Activated naive CD4-positive, alpha-beta T cell treated with anti-CD3 and anti-CD28 coated beads, Interleukin-2, amount 50 U/mL, for 16 hours (primary cell): ENCODE measurements at places on chromosomes 12 and 14.

- no peak for DNase-seq
Measured at GRCh38 chr14:68389943-68390342, 402.9 kb downstream of the ZFP36L1 start.

GRCh38 chr12:19181666-19182426 is 52.3 kb downstream of the PLEKHA5 start:
- DNase-seq, result no peak

DNA sequence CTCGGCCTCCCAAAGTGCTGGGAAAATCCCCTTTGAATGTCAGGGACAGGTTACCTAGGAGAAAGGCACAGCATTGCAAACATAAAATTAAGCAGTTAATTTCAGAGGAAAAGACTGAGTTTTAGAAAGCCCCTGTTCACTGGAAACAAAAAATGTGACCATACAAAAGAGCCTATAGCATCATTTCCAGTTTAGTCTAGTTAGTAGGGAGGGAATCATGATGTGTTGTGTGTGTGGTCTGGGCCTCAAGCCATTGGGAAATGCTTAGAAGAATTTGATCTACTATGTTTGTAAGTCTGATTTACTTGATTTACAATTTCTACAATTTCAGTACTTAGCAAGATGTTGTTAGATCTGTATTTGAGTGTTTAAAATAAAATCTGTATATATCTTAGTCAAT is 47.1 kb upstream of the RERG start:
- DNase-seq, result no peak

DNA sequence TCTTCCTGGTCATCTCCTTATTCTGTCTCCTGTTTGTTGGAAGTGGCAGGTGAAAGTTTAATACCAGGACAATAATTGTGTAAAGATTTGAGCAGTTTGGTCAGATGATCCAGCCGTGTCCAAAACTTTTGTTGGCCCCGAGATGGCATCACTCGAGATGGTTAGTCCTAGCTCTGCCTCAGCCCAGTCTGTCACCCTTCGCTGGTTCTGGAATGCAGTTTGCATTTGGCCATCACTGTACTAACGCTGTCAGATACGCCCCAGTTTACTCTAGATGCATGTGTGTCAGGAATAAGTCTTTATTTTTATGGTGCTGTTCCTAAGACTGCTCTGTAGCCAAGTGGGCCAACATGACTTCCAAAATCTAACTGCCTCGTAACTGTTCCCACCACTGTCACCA is 79.6 kb downstream of the MOK start:
- no peak for DNase-seq

DNA sequence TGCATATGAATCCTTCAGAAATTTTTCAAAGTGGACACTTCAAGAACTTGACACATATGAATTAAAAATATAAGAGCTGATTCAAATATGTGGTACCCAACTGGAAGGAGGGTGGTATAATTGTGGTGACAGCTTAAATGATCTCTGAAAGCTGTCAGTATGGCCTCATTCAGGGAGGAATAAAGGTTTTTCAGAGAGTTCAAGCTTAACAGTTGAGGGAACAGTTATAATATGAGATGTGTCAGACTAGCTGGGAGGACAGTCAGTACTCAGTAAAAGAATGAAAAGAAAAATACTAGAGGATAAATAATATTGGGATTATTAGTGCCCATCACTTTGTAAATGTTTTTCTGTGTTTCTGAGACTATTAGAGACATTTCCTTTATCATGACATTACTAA is 277.5 kb downstream of the RASSF9 start:
- no peak for DNase-seq

DNA sequence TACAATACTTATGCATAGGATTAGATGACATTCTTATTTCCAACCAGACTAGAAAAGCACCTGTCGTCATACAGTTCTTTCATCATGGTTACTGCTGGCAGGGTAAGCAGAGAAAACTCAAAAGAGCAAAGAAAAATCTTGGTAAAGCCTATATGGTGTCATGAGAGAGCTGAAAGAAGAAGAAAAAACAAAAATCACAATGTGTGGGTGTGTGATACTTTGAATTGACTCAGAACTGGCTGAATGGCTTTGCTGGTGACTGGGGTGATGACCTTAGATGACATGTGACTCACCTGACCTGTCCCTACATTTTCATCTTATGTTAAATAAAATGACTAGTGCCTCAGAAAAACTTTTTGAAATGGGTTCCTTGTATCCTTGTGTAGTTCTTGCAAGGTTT is 278.1 kb upstream of the LMO3 start:
- DNase-seq, result no peak

GRCh38 chr12:75944905-75945432 is 86.6 kb downstream of the PHLDA1 start:
- no peak for DNase-seq

GRCh38 chr14:27056586-27056985 is 458.8 kb upstream of the NOVA1 start:
- no peak for DNase-seq

- DNase-seq, result no peak
Measured at GRCh38 chr12:125889742-125890141, 824.5 kb downstream of the AACS start.

- DNase-seq, result no peak
Measured at GRCh38 chr12:16174282-16174681, 103.2 kb downstream of the SLC15A5 start.

DNA sequence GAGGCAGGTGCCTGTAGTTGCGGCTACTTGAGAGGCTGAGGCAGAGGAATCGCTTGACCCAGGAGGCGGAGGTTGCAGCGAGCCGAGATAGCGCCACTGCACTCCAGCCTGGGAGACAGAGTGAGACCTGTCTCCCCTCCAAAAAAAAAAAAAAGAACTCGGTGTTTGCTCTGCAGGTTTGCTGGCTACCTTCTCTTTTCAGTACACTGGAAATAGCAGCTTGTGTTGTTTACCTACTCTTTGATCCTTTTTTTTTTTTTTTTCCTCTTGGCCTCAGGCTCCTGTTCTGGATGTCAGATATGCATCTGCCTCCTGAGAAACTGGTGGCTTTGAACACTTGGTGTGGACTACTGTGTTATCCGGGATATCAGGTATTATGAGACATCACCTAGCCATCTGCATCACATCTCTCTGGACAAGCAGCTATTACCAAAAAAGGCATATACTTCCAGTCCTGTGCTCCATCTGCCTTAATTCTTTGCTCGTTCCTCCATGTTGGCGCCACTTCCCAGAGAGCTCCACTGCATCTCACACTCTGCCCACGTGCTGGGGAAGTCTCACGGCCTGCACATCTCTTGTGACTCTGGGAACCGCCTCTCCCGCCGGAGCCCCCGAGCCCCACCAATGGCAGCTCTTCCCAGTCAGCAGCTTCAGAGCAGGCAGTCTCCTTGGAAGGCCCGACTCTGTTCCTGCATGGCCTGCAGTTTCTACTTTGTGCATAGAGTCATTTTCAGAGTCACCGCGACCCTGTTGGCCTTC is 50.9 kb upstream of the TRAF3 start:
- no peak for DNase-seq

- DNase-seq, result no peak
Measured at GRCh38 chr14:98926801-98927200, 345.2 kb downstream of the BCL11B start.

DNA sequence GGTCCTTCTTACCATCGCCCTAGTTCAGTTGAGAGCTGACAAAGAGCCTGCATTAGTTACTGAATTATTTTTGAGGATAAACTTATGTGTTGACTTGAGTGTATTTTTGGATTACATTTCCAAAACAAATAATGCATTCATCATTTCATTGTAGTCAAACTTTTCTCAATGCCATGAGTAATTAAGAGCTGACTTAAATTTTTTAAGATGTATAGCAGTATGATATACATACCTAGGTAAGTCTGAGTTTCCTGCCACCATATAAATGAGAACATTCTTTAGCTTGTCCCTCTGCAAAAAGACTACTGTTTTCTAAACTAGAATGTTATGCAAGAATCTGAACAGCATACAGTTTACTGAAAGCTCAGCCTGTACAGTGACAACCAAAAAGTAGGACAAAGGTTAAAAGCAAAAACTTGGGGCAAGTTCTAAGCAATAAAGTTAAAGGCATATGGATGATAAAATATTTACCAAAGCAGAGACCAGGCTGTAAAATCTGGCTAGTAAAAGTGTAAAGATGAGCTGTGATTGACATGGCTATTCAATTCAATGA is 82.1 kb upstream of the FERMT2 start:
- no peak for DNase-seq

DNA sequence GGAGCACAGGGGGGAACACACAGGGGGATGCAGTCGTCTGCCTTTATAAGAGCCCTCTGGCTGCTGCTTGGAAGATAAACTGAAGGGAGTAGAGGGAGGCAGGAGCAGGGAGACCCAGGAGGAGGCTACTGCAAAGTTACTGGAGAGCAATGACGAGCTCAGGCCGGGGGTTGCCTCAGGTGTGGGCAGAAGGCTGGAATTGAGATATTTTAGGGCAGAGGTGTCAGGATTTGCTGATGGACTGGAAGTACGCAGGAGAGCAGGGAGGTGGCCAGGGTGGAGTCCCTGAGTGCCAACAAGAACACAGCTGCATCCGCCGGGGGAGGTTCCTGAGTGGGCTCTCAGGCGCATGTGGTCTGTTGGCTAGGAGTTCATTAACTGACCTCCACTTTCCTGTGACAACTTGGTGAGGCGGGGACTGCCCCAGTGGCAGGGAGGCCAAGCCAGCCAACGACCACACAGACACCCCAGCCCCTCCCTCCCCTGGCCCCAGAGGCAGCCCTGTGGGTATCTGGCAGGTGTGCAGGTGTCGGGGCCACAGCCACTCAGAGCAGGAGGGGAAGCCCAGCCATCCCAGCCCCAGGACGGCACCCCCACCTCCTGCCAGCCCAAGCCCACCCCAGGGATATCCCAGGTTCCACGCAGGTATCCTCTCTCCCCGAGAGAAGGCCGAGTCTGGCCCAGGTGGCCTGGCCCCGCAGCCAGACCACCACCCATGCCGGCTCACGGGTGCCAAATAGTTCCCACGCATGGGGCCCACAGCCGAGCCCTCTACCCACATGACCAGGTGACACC is 85.4 kb downstream of the NCOR2 start:
- DNase-seq, result no peak

DNA sequence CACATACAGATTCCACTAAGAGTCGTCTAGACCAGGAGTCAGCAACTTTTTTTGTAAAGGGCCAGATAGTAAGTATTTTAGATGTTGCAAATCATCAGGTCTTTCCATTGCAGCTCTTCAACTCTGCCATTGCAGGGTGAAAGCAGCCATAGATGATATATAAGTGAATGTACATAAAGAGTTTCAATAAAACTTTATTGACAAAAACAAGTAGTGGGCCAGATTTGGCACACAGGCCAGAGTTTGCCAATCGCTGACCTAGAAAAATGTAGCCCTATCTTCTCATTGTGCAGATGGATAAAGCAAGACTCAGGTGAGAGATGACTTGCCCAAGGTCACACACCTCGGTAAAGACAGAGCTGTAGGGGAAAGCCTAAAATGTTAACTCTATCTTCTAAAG is 474.7 kb downstream of the MED13L start:
- DNase-seq, result no peak

- DNase-seq, result no peak
Measured at GRCh38 chr12:85016413-85016812, 19.7 kb downstream of the TSPAN19 start.

DNA sequence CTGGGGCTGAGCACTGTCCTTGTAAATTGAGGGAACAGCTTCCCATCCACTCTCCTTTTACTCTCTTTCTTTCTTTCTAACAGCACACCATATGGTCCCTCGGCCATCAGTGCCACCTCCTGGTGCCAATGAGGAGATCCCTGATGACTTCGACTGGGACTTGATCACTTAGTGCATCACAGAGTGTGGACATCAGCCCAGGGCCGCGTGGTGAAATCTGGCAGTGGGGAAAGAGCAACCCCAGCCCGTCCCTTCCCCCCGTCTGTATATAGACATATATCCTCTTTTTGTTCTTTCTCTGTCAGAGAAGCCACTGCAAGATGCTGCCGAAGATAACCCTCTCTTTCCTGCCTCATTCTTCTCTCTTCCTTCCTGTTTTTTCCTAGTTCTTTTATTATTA is 13.5 kb downstream of the C3AR1 start:
- no peak for DNase-seq

GRCh38 chr12:99110868-99111267 is 465.8 kb downstream of the APAF1 start:
- no peak for DNase-seq

DNA sequence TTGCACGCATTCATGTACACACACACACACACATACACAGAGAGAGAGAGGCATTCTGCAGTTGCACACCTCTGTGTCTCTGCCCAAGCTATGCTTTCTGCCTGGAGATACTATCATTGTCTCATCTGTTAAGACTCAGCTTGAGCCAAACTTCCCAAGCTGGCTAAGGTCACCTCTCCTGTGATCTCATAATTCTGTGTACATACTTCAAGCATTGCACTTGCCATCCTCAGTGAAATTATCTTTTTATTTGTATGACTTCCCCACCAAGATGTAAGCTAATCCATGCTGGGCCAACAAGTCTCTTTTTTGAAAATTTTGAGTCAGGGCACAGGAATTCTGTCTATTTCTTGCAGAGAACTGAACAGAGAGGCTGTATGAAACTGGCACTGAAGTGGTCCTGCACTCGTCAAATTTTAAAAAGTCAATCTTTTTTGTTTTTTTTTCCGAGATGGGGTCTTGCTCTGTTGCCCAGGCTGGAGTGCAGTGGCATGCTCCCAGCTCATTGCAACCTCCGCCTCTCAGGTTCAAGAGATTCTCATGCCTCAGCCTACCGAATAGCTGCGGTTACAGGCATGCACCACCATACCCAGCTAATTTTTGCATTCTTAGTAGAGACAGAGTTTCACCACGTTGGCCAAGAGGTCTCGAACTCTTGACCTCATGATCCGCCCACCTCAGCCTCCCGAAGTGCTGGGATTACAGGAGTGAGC is 44.3 kb downstream of the TMTC1 start:
- no peak for DNase-seq

DNA sequence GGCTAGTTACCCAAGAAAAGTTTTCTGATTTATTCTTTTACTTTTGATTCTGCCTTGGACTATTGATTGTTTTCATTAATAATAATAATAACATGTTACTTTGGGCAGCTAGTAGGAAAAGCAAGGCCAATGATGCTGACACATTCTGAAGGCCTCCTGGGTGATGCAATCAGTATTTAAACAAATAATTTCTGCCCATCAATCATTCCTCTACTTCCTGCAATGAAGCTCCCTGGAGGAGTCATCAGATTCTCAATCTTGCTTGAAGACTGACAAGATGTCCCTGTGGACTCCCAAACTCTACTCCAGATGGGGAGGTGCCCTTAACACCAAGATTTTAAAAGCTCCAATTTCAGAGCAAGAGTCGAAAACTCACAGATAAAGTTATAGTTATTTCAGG is at the start of gene SPX:
TSS of gene SPX (plus strand) at position 244 of the 400 bp plus-strand sequence. CDS start 177 bp downstream, outside the sequence.
- DNase-seq, result no peak
